ENCODE measurements at places on chromosomes 4 and X.

DNA sequence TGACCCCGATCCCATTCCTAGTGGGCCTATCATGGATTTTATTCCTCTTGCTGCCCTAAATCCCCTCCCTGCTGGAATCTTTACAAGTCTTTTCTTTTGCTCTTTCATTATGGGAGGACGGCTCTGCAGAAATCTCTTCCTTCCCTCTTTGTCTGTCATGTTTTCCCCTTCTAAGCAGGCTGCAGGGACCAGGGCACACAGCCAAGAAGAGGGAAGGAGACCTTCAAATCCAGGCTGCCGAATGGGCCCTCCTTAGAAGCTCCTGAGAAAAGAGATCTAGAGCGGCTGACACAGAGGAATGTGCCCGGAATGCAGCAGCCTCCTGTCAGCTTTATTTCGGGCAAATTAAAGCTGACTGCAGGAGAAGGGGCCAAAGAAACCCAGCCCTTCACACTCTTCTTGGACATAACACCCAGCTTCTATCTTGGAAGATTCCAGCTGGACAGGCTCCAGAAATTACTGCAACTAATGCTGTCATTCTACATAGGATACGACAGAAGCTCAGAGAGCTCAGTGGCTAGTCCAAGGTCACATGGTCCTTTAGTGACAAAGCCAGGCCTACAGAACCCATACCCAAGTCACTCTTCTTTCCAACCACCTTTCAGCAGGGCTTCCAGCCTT, 187.8 kb upstream of the NHS start:
- ATAC-seq: no peak

DNA sequence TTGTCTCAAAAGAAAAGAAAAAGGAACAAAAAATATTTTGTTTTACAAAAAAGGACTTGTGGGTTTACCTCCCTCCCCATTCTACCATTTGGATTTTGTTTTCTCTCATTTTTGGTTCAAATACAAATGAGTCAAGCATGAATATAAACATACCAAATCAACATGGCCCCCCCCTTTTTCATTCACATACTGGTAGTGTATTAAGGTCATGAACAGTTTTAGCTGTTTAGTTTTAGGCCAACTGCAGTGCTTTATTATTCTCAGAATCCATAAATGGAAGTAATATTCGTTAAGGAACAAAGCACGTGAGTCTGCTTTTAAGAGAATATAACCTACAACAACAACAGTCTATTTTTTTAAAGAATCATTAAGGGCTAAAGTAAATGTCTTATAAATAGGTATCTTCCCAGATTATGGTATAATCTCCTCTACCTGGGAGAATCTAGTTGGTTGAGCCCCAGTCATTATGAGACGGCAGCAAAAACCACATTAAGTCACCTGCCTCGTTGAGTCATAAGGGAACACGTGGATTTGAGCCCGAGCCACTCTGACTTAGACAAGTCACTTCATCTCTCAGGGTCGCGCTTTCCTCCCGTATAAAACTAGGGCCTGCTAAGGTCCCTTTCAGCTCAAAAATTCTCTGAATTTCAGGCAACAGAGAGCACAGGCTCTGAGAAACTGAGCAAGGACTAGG, 26.7 kb downstream of the BCLAF3 start:
- ATAC-seq: peak; percentile 96

DNA sequence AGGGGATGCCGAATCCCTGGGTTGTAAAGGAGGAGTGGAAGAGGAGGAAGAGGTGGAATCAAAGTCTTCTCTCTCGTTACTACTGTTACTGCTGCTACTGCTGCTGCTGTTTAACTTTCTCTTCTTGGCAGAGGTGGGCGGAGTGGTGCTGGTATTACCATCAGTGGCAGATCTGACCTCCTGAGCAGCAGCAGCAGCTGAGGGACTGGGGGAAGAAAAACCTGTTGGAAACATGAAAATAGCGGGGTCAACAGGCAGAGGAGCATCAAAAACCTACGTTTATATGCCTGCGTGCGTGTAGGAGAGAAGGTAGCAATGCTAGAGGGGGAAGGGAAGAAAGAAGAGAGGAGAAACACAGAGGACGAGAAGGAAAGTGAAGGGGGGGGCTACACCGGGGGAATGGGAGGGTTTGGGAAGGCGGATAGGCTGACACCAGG, 339 bp downstream of the CUL4B start:
- peak; percentile 66 for ATAC-seq

GRCh38 chrX:12052109-12052508, 86.2 kb upstream of the FRMPD4 start:
- ATAC-seq: no peak

GRCh38 chr4:19178835-19179234, 1072.9 kb upstream of the SLIT2 start:
- ATAC-seq: no peak

GRCh38 chr4:119025420-119025819, 110.2 kb upstream of the MYOZ2 start:
- ATAC-seq: no peak

DNA sequence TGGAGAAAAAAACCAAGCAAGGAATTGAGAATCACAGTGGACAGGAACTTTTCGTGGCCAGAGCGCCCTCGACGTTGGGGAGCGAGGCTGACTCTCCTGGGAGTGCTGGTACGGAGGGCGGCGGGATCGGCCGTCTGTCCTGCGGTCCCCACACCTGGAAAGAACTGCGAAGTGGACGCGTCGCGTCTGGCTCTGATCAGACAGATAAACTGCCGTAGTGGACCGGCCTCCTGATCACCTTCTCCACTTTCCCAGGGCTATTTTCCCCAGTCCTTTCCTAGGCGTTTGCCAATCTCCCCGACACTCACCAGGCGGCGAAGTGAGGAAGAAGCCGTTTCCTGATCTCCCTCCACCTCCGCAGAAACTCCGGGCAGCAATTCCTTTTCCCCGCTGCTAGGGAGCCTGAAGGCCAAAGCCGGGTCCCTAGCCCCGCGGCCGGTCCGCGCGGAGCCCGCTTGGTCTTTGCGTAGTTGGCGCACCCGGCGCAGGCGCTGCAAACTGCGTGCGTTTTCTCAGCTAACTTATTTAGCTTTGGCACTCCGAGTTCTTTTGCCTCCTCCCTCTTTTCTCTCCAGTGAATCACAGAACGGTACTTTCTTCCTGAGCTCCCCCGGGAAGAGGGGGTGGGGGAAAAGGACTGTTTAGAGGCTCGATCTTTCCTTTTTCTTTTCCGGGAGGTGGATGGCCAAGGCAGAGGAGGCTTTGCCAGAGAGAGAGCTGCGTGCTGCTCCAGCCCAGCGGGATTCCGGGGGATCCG, at the start of gene ARSJ:
ARSJ (minus strand) TSS at position 500 of the 757 bp plus-strand sequence. CDS start 813 bp downstream, outside the sequence.
- ATAC-seq: peak; percentile 68

GRCh38 chrX:9646471-9647224, 119.0 kb downstream of the GPR143 start:
- no peak for ATAC-seq

- no peak for ATAC-seq
Measured at GRCh38 chrX:76184276-76184675, 11.4 kb downstream of the PBDC1 start.

DNA sequence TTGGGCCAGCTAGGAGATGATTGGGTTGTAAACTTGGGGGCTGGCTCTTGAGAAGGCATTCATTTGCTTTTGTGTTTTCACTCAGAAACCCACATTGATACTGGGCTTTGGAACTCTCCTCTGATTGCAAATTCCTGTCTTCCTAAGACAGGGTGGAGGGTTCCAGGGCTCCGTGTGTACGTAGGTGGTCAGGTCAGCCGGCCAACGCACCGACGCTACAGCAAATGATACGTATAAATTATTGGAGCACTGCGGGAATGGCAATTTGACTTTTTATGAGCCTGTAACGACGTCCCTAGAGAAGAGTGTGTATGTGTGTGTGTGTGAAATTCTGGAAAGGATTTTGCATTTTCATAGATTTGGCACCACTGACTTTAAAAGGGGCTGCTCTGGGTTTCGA, 236.9 kb downstream of the SHOX start:
- no peak for ATAC-seq

DNA sequence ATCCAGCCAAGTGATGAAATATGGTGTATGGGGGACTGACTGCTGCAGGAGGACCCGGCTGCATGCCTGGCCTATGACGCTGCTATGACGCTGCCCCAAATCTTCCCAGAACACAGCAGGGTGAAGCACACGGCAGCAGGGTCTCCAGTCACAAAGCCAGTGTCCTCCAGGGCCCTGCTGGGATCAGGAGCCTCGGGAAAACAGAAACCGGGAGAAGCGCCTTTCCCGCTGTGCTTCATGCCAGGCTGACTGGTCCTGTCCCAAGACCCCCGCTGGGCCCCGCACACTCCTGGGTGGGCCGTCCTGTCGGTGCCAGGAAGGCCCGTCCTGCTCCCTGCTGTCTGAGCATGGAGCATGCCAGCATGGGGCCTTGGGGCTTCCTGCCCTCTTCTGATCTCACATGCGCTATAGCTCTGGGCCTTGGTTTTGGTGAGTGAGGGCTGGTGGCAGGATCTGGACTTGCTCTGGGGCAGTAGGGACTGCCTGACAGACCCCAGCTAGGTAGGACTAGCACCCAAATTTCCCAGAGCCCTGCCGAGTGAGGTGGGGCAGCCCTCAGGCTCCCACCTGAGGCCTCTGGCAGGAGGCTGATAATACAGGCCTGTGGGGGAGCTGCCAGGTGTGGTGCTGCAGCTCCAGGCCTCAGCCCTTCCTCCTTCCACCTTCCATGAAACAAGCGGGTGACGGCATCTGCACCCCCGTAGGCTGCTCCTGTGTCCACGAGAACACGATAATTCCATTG, 64.0 kb downstream of the ACOX3 start:
- ATAC-seq: no peak

GRCh38 chr4:99208719-99209075, 10.3 kb downstream of the ADH6 start:
- ATAC-seq: no peak

DNA sequence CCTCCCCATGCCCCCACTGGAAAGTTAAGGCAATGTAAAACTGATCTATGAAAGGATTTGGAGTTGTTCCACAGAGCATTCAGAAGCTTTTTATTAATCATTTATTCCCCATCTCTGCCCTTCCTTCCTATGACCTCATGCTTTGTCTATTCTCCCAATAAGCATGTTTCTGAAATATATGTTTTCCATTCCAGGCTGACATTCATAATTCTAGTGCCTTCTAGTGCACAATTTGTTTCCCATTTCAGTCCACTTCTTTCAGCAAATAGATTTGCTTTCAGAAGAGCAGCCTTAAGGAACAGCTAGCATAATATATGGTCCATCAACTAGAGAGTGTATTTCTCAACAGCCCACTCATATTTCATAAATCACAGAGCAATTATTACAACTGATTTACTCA, 77.1 kb upstream of the ATXN3L start:
- no peak for ATAC-seq

DNA sequence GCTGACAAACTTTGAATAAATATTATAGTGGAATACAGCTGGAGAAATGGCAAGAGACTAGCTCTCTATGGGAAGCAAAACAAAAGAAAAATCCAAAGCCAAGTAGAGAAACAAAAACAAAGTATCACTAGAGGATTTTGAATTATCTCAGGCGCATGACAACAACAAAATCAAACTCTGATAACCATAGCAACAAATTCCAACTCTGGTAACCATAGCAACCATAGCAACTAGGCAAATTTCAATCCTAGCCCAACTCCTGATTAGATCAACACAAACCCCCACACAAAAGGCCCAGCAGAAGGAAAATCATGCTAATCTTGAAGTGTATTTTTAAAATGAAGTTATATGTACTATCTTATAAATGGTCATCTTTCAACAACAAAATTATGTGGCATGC, 98.4 kb upstream of the MAGEE2 start:
- ATAC-seq: no peak

- ATAC-seq: no peak
Measured at GRCh38 chr4:77152421-77152820, 4.6 kb upstream of the CCNG2 start.

DNA sequence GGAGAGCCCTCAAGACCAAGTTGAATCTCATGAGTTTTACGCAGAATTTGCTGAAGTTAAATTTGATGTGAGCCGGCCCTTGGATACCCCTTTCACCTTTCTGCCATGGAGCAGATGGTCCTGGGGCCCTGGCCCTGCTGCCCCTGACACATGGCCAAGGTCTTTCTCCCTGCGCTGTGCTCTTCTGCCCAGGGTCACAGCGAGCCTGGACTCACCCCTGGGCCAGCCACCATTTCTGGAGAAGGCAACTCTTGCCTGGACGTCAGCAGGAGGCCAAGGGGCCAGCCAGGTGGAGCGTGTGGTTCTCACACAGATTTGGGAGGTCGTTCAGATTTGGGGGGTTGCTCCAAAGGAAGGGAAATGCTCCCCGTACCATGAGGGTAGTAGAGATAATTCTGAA, 30.0 kb downstream of the PCGF3 start:
- ATAC-seq: no peak

DNA sequence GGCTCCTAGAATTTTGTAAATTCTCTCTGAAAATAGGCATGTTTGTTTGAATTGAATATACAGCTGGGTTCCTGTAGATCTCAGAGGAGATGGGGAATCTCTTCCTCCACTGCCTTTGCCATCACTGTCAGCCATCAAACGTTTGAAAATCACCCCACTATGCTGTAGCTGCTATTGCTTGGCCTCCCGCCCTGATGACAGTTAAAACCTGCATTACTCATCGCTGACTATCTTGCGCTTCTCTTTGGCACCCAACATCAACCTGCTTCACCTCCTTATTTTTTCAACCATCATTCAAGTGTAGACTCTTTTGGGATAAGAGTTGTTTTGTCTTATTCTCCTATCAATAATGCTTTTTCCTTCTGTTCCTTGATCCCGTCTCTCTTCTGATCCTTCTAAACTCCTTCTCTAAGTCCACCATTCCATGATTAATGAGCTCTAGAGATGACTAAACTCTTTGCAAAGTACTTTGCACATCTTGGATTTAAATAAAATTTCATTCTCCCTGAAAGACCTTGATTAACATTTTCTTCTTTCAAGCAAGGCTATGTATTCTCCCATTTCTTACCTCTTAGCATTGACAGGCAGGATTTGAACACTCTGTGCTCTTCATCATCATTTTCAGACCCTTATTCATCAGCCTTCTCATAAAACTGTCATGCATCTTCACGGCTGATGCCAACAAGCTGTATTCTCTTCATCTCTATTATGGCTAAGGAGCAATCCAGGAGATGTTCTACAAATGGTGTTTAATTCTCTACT, 133.0 kb downstream of the SNCA start:
- ATAC-seq: no peak

DNA sequence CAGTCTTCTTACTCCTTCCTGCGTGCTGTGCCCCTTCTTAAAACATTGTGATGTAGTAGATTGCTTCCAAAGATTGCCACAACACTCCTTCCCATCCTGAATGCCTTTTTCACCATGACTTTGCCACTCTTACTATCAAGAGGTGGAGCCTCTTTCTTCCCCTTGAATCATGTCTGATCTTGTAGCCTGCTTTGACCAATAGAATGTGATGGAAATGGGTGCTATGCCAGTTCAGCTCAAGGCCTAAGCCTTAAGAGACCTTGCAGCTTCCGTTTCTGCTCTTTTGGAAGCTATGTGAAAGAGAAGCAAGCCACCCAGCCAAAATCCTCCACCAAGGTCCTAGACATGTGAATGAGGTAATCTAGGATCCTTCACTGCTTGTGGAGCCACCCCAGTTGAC, 31.6 kb upstream of the RP2 start:
- ATAC-seq: no peak

DNA sequence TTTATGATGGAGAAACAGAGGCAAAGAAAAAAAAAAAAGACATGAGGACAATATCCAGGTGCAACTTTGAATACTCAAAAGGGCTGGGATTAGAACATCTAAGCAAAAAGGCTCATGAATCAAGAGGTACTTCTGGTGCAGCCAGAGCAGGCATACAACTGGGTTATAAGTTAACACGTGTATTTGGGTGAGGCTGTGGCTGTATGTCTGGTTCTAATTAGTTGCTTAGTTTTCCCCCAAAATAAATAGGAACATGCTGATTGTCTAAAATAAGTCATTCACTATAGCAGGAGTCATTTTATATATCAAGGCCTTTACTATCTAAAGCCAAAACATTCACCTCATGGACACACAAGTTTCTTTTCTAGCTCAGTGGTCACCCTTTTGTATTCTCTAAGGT, 20.2 kb downstream of the NHS start:
- no peak for ATAC-seq
